ENCODE measurements at places on chromosomes 3 and 15. TPM values are rescaled to one million over a fixed set of nuclear protein-coding genes. Genes with fewer than 3 reads are reported as not detected.

Gene UBE3A
- 154 TPM for total RNA-seq

Gene TRPM7
- 8.4 TPM for total RNA-seq

Gene ZPLD1
- 0.07 TPM for total RNA-seq

GRCh38 chr15:56598991-56599390, 134.1 kb upstream of the MNS1 start:
- H3K4me3 ChIP-seq = no peak overlapping the region
- H3K4me1 ChIP-seq = no peaks in the 10 kb centered on the region
- DNase-seq = no peak

All from gastrocnemius medialis (tissue), 4 donors.